Activated CD4-positive, alpha-beta memory T cell treated with anti-CD3 and anti-CD28 coated beads for 36 hours (primary cell): ENCODE measurements at places on chromosomes 5 and 9. TPM values are rescaled to one million over a fixed set of nuclear protein-coding genes. Genes with fewer than 3 reads are reported as not detected.

DNA sequence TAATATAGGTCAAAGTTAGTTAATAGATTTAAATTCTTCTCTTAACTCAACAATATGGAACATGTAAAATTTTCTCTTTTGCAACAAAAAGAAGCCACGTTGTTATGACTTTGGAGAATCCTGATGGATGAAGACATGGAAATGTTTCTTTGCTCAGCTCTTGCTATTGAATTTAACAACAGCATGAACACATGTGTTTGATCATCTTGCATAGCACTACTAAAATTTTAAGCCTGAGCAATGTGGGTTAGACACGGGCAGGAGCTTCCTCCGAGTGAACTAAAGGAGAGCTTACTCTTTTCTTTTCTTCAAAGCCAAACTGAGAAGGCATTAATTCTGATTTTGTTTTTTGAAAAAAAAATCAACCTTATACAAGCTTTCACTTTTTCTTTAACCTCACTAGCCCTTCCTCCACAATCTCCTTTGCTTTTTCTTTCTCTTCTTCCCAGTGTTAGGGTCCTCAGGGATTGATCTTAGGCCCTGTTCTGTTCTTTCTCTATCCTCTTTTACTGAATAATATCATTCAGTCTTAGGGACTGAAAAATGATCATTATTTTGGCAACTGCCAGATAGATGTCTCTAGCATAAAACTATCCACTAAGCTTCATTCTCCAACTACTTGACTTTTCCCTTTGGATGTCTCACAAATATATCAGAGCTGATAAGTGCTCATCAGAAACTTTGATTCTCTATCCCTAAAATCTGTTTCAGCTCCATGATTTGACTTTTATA lies 36.9 kb downstream of the ADAMTS19 start:
- no peaks in the 10 kb centered on the region for H3K4me1 ChIP-seq
- no peak overlapping the region for H3K27ac ChIP-seq
- H3K36me3 ChIP-seq: no peaks in the 10 kb centered on the region
- no peak overlapping the region for H3K4me3 ChIP-seq

- no peaks in the 10 kb centered on the region for H3K4me1 ChIP-seq
- no peaks in the 10 kb centered on the region for H3K27me3 ChIP-seq
- no peak for DNase-seq
These were observed 141.9 kb upstream of the ANKRD55 start for GRCh38 chr5:56375011-56375410.

Gene CCDC171
- 2.7 TPM for total RNA-seq

DNA sequence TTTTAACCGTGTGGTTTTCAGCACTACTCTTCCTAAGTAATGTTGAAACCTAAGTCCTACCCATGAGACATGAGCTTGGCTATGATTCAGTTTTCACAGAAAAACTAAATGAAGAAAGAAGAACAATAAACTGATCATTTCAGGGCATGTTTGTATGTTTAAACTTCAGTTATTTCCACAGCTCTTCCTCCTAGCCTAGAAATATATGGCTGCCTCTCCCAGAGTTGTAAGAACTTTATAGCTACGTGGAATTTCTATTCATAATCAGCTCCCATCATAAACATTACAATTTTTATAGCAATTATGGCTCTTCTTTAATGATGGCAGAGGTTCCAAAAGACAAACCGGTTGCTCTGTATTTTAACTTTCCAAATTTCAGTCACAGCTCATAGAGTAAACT lies 314.7 kb upstream of the ADAMTSL1 start:
- H3K4me1 ChIP-seq: no peaks in the 10 kb centered on the region
- no peak overlapping the region for H3K4me3 ChIP-seq
- no peak for DNase-seq
- H3K27me3 ChIP-seq: peaks cover 2% of the 10 kb centered on the region

DNA sequence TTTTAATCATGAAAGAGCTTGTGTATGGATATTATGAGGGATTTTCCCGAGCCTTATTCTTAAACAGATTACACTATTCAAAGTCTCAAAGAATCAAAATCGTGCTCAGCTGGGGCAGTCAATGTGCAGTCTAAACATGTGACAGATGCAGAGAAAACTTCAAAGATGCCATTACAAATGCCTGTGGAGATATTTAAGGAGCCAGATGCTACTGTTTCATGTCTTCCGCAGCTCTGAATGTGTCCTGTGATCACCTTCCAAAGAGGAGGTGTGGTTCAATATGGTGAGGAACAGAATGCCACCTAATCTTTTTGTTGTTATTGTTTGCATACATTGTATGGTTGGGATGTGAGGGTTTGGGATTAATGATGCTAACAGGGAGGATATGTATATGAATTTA lies 593.3 kb upstream of the ARRDC3 start:
- DNase-seq: no peak
- no peak overlapping the region for H3K27ac ChIP-seq
- no peaks in the 10 kb centered on the region for H3K27me3 ChIP-seq
- H3K36me3 ChIP-seq: no peaks in the 10 kb centered on the region
- H3K4me1 ChIP-seq: no peaks in the 10 kb centered on the region
- H3K4me3 ChIP-seq: no peak overlapping the region

DNA sequence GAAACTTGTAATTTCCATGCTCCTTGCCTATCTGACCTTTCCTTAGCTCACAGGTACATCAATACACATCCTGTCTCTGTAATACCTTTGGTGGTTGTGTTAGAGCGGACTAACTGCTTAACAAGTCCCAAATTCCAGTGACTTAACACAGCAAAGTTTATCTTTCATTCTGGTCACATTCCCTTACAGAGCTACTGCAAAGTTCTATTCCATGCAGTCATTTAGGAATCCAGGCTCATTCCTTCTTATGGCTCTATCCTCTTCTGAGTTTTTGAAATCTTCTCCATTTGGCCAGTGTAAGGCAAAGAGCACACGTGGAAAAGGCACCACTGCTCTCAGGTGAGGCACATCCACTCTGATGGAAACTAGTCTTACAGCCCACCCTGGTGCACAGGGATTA lies 238.6 kb upstream of the ANKRD55 start:
- no peaks in the 10 kb centered on the region for H3K36me3 ChIP-seq
- no peak for DNase-seq
- H3K4me1 ChIP-seq: peaks cover 6% of the 10 kb centered on the region
- no peak overlapping the region for H3K4me3 ChIP-seq
- H3K27ac ChIP-seq: no peak overlapping the region

Gene CTSV
- total RNA-seq: 1.1 TPM

DNA sequence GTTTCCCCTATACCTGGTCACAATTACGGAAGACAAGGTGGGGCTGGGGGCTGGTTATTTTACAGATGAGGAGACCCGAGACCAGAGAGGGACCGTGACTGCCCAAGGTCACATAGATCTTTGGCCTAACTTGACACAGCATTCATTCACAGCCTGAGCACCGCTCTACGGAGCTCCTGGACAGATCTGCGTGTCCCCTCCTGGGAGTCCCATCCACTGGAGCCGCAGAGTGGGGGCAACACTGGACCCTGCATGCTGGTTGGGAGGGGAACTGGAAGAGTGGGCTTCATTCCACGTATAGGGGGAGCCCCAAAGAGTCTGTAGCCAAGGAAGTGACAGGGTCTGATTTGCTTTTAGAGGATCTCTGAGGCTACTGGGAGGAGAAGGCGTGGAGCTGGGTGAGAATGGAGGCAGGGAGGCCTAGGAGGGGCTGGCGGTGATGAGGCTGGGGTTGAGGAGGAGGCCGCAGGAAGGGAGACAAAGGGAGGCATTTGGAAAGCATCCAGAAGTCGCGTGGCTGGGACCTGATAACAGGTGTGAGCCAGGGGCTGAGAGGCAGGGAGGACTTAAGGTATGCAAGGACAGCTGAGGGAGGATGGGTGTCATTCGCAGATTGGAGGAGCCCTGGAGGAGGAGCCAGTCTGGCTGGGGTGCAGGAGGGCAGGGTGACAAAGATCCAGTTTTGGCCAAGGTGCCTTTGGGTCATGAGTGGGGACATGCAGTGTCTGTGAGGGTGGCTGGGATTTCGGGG lies 64.3 kb upstream of the IER5L start:
- H3K27ac ChIP-seq: no peak overlapping the region
- H3K36me3 ChIP-seq: no peaks in the 10 kb centered on the region
- no peaks in the 10 kb centered on the region for H3K27me3 ChIP-seq
- no peak for DNase-seq

GRCh38 chr9:131253891-131254491 lies 22.3 kb downstream of the FAM78A start:
- H3K4me3 ChIP-seq: peak overlapping the region; percentile 43
- no peak for DNase-seq
- no peaks in the 10 kb centered on the region for H3K27me3 ChIP-seq
- H3K27ac ChIP-seq: peak overlapping the region; percentile 88
- peaks cover 37% of the 10 kb centered on the region for H3K4me1 ChIP-seq
- H3K36me3 ChIP-seq: peaks cover 2% of the 10 kb centered on the region

Gene DRD1
- total RNA-seq: not detected

DNA sequence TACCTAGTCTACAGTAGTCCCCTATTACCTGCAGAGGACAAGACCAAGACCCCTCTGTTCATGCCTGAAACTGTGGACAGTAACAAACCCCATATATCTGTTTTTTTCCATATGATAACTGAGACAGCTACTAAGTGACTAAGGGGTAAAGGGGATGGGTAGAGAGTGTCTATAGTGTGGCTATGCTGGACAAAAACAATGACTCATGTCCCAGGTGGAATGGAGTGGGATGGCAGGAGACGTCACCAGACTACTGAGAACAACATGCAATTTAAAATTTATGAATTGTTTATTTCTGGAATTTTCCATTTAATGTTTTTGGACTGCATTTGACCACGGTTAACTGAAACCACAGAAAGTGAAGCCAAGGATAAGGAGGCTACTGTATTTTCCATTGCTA lies 171.8 kb downstream of the AGTPBP1 start:
- no peaks in the 10 kb centered on the region for H3K27me3 ChIP-seq
- no peaks in the 10 kb centered on the region for H3K4me1 ChIP-seq
- peaks cover 32% of the 10 kb centered on the region for H3K36me3 ChIP-seq
- no peak overlapping the region for H3K4me3 ChIP-seq
- DNase-seq: no peak

DNA sequence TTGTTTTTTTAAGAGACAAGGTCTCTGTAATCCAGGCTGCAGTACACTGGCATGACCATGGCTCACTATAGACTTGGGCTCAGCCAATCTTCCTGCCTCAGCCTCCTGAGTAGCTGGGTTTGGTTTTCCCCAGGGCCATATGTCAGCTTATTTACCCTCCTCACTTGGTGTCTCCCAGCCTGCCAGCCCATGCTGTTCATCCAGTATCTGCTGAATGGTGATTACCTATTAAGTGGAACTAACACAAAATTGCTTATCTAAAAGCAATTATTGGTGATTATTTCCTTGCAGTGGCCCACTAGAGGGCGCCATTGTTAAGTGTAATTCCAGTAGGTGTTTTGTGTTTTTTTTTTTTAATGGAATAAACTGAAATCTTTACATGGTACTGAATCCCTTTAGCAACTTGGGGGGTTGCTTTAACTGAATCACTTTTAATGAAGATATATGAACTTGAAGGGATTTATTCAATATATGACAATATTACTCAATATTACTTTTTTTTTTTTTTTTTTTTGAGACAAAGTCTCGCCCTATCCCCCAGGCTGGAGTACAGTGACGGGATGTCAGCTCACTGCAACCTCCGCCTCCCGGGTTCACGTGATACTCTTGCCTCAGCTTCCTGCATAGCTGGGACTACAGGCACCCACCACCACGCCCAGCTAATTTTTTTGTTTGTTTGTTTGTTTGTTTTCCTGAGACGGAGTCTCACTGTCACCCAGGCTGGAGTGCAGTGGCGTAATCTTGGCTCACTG lies 13.8 kb downstream of the EXOSC2 start:
- H3K36me3 ChIP-seq: peaks cover 22% of the 10 kb centered on the region
- DNase-seq: peak; percentile 69
- no peak overlapping the region for H3K4me3 ChIP-seq
- H3K27me3 ChIP-seq: no peaks in the 10 kb centered on the region
- no peak overlapping the region for H3K27ac ChIP-seq

- DNase-seq: no peak
- no peak overlapping the region for H3K27ac ChIP-seq
- H3K4me3 ChIP-seq: no peak overlapping the region
These were observed 89.7 kb upstream of the EQTN start for GRCh38 chr9:27386571-27387091.

Gene PCYOX1L
- 21.8 TPM for total RNA-seq

Gene CNTNAP3
- total RNA-seq: not detected

- no peaks in the 10 kb centered on the region for H3K36me3 ChIP-seq
- peak; percentile 74 for DNase-seq
- H3K4me1 ChIP-seq: peaks cover 32% of the 10 kb centered on the region
- H3K27me3 ChIP-seq: no peaks in the 10 kb centered on the region
- peak overlapping the region; percentile 54 for H3K4me3 ChIP-seq
These were observed 108.1 kb upstream of the SPRY4 start for GRCh38 chr5:142432961-142433360.

DNA sequence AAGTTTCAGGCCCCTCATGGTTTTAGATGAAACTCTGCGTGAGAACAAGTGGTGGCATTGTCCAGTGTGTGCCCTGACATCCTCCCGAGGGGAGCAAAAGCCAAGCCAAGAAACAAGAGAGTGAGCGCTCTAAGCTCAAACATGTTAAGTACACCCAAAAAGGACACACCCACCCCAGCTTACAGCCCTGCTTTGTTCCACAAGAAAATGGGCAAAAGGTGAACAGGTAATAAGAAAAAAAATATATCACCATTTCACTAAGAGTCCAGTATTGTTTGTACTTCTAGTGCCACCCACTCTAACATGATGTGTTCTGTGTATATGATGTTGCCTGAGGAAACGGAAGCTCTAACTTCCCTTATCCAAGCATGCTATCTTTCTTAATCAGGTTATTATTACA lies 278.2 kb downstream of the SLIT3 start:
- peaks cover 11% of the 10 kb centered on the region for H3K27me3 ChIP-seq
- H3K4me1 ChIP-seq: no peaks in the 10 kb centered on the region
- H3K36me3 ChIP-seq: no peaks in the 10 kb centered on the region
- H3K4me3 ChIP-seq: no peak overlapping the region
- H3K27ac ChIP-seq: no peak overlapping the region

DNA sequence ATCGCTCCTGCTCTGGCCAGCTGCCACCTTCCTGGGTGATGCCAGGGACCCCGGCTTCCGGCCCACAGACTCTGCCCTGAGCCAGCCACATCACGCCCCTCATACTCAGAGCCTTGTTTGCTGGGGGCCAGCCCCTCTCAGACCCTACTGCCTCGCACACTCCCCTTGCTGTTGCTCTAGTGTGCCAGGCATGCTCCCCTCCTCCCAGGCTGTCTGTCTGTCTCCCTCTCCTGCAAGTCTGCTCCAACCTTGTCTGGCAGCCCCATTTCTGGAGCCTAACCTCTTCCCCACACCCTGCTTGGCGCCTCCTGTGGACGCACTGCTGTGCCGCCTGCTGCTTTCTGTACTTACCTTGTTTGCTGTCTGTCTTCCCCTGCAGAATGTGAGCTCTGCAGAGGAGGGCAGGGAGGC lies 184.7 kb downstream of the HSPA4 start:
- H3K36me3 ChIP-seq: no peaks in the 10 kb centered on the region
- H3K4me3 ChIP-seq: no peak overlapping the region
- no peaks in the 10 kb centered on the region for H3K27me3 ChIP-seq
- no peak for DNase-seq
- peaks cover 7% of the 10 kb centered on the region for H3K4me1 ChIP-seq
